ENCODE measurements at places on chromosomes 11 and 22.

DNA sequence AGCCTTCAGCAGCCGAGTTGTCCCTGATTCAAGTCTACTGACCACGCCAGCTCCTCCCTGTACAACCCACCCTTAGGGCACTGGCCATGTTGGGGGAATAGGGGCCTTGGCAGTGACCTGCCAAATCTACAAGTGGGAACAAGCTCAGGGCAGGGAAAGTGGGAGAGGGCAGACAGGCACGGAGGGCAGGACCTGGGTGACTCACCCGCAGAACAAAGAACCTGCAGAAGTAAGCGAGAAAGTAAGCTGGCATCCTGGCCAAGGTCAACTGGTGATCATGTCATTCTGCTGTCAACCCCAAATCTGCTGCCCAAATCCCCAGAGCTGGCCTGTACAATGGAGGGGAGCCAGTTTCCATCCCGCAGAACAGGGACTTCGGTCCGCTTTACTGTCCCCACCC is 7.9 kb upstream of the SCGB1A1 start:
- no peak for DNase-seq

DNA sequence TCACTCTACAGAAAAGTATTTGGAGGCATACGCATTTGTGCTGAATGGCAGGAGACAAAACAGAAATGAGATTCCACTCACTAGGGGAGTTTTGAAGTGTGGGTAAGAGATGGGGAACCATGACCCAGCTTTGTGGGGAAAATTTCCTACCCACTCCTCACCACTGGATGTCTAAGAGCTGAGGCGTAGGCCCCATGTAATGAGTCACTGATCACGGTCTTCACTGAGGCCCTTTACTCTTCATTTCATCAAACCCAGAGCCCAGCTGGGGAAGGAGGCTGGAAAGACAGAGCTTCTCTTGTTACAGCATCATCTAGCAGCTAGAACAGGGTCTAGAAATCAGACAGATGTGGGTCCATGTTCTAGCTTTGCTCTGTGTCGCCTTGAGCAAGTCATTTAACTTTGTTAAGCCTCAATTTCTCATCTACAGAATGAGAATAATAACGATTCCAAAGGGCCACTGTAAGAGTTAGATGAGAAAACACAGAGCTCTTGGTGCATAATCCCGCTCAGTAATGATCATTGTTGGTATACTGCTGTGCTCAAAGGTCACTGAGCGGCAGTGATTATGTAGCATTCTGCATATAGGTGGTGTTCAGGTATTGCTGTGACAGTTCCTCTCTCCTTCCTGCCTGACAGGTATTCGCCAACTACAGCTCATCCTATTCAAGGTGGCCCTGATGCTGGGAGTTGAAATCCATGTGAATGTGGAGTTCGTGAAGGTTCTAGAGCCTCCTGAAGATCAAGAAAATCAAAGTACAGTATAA is 97.2 kb downstream of the MICAL2 start:
- DNase-seq, result no peak

DNA sequence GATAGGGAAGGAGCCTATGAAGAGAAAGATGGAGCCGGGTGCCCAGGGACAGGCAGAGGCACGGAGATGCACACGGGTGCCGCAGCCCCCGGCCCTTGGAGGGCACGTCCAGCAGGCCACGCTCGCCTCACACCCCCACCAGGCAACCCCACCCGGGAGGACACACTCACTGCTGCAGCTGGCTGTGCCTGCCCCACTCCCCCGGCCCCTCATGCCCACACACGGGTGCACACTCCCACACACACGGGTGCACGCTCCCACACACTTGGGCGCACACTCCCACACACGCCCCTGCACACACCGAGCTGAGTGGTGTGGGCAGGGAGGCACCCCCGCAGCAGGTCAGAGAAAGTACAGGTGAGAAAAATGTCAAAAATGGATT is 1.1 kb downstream of the MOB2 start:
- DNase-seq, result no peak

- DNase-seq, result no peak
Measured at GRCh38 chr11:2466069-2466801, 21.4 kb downstream of the KCNQ1 start.

GRCh38 chr11:106961518-106961917 is 56.8 kb downstream of the GUCY1A2 start:
- no peak for DNase-seq

- no peak for DNase-seq
Measured at GRCh38 chr11:129315781-129316579, 59.7 kb upstream of the BARX2 start.

DNA sequence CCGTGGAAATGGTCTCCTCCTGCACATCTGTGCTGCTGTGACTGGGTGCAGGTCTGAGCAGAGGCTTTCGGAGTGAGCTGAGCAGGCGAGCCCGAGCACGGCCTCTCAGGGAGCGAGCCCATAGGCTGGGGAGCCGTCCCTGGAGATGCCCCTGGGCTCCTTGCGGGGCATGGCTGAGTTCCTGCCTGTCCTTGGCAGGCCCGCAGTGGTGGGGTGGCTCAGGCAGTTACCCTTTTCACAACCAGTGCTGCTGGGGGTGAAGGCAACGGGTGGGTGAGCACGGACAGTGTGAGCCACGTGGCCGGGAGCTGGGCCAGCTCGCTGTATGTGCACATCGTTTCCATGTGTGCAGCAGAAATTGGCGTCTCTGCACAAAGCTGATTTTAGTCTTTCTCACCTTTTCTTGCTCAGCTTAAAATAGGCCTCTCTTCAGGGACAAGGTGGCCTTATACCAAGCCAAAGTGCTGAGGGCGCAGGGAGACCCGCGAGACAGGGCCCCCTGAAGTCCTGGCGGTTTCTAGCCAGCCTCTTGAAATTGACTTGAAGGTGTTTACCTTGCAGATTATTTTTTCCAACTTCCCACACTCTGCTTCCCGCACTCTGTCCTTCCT is at the start of gene TP53AIP1:
TSS of gene TP53AIP1 (minus strand) at position 55 of the 611 bp plus-strand sequence. CDS start 5,053 bp downstream, outside the sequence.
- no peak for DNase-seq

DNA sequence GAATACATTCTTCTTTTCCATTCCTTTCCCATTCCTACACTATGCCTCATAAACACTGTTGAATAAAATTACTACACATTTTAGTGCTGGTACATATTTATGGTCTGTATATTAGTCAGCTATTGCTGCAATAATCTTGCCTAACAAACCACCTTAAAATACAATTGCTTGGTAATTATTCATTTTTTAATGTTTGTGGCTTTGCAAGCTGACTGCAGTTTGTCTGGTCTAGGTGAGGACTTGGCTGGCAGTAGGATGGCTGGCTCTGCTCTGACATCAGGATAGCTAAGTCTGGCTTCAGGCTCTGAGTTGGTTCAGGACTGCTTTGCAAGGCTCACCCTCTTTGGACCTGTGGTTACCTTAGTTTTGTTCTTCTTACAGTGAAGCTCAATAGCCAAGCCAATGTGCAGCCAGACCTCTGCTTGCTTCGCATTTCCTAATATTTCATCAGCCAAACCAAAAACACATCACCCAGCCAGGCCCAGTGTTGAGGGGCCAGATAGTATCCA is 913.4 kb upstream of the RAG2 start:
- no peak for DNase-seq

DNA sequence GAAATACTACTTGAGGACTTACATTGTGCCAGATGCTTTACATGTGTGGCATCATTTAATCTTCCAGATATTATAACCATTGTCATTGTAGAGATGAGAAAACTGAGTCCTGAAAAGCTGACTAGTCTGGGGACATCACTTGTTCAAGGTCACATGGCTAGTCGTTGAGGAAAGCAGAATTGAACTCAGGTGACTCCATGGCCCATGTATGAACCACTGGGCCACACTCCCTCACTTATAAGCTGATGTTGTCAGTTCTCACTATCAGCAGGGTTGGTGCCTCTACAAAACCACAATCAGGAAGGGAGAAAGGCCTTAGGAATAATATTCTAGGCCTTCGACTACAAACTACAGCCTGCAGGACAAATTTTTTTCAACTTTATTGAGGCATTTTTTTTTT is 26.1 kb upstream of the ADA2 start:
- DNase-seq, result no peak

GRCh38 chr11:103902994-103903393 is 133.4 kb upstream of the DDI1 start:
- no peak for DNase-seq

GRCh38 chr11:122664188-122664587 is 8.7 kb downstream of the UBASH3B start:
- DNase-seq, result no peak

GRCh38 chr22:41341012-41341411 is 39.7 kb downstream of the ZC3H7B start:
- DNase-seq, result no peak

GRCh38 chr22:19905347-19906276 is 36.0 kb upstream of the COMT start:
- no peak for DNase-seq

DNA sequence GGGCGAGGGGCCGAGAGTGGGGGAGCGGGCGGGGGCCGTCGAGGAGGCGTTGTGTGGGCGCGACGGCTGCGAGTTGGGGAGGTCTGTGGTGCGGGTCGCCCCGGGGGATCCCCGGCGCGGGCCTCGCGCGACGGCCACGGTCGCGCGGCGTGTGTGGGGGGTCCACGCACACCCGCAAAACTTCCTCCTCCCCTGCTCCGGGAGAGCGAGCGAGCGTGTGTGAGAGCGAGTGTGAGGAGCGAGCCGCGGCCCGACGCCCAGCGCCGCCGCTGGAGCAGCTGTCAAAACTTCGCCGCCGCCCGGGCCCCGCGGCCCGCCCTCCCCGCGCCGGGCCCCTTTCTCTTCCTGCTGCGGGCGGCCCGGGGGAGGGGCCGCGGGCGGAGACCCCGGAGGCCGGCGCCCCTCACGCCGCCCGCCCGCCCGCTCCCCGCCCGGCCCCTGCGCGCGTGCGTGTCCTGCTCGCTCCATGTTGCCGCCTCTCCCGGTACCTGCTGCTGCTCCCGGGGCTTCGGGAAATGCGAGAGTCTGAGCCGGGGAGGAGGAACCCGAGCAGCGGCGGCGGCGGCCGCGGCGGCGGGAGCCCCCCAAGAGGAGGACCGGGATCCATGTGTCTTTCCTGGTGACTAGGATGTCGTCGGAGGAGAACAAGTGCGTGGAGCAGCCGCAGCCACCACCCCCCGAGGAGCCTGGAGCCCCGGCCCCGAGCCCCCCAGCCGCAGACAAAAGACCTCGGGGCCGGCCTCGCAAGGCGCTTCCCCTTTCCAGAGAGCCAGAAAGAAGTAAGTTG is 9.0 kb upstream of the CCT8L2 start:
- no peak for DNase-seq

DNA sequence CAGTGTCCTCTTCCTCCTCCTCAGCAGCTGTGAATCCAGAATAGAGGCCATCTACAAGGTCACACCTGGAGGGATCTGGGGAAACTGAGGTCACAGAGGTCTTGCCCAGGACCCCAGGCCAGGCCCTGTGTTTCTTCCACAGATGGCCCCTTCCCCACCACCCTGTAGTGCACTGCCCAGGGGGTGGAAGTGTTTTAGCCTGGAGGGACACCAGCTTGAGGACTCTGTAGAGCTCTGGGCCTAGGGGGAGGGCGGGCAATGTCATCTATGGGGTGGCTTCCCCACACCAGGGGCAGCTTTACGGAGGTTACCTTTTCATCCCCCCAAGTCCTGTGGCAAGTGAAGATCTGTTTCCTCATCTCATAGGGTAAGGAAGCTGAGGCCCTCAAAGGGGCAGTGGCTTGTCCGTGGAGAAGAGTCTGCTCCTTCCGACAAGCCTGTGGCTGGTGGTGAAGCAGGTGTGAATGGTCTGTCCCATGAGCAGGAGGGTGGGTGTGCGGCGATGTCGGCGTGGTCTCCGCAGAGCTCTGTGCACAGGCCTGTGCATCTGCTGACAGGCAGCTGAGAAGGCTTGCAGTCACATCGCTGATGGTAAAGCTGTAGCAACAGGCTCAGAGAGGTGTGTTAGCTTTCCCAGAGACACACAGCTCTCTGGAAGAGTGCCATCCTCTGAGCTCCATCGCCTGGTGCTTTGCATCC is 74.1 kb upstream of the WNT7B start:
- DNase-seq, result no peak

GRCh38 chr22:23380230-23380573 is 199.9 kb downstream of the IGLL1 start:
- DNase-seq, result no peak

DNA sequence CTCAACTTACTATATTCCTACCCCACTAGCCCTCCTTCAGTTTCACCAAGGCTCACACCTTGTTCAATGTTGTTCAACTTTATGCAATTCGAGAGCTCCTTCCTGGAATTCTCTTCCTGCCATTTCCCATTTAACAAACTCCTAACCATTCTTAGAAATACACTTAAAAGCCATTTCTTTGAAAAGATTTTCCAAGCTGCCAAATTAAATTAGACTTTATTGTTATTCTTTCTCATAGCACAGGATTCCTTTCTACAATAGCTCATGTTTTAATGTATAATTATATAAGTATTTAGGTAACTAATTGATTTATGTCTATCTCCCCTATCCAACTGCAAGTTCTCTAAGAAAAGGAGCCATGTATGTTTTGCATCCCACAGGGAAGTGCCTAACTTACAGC is 52.7 kb upstream of the CTSC start:
- DNase-seq, result no peak

GRCh38 chr22:31753005-31753633 is 700 bp upstream of the DEPDC5 start:
- DNase-seq, result no peak

GRCh38 chr11:16404781-16405285 is 48.5 kb upstream of the SOX6 start:
- no peak for DNase-seq

DNA sequence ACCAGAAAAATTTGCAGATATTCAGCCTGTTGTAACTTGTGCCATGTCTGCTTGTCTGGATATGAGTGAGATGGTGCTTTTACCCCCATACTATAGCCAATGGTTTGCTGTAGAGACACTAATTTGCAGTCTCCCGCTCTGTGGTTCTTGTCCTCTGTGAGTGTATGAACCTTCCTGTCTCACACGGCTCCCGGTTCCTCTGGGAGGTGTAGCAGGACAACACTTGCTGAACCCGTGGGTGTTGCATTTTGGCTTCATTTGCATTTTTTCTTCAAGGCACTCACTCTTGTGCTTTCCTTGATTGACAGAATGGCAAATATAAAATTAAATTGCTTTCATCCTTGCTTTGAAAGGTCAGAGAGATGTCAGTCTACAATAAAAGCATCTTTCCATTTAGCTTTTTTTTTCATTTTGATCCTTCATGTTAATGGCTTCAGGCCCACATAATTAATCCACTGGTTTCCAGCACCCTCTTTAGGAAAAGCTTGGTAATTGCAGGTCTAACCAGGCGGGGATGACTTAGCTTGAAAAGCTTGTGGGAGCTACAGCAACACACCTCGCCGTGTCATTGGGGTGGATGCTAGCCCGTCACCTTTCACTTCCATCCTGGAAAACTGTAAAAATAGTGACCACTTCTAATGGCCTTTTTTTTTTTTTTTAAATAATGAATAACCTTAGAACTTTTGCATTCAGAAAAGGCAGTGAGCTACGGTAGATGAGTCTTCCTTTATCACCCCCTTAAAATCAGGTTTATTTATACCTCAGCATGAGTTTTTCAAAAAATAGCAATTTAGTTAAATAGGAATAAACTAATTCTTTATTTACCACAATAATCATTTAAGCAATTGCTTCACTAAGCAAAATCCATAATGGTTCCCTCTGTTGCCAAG is 27.4 kb upstream of the ST14 start:
- DNase-seq, result peak; percentile 7

DNA sequence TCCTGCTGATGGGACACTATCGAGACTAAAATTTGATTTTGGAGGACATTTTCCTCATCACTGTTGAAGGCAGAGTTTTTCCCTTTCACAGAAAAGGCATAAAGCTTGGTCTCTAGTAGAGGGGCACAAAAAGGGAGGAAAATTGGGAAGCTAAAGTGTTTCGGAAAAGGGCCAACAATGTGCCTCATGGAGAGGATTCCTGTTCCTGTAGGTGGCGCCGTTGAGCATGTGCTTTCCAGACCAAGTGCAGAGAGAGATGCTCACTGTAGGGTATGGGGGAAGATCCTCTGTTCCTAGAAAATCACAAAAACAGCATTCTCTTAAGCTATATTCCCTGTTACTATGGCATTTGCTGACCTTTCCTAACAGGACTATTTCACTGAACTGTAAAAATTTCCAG is 18.4 kb upstream of the OR4C5 start:
- DNase-seq, result no peak

All from activated CD4-positive, CD25-positive, alpha-beta regulatory T cell (primary cell).